Stimulated activated CD8-positive, alpha-beta memory T cell treated with anti-CD3 and anti-CD28 coated beads, Interleukin-4, amount 100 ng/mL, for 24 hours (primary cell): ENCODE measurements at places on chromosomes 11 and 22.

- DNase-seq, result no peak
Measured at GRCh38 chr22:45291061-45291930, 6.5 kb downstream of the UPK3A start.

DNA sequence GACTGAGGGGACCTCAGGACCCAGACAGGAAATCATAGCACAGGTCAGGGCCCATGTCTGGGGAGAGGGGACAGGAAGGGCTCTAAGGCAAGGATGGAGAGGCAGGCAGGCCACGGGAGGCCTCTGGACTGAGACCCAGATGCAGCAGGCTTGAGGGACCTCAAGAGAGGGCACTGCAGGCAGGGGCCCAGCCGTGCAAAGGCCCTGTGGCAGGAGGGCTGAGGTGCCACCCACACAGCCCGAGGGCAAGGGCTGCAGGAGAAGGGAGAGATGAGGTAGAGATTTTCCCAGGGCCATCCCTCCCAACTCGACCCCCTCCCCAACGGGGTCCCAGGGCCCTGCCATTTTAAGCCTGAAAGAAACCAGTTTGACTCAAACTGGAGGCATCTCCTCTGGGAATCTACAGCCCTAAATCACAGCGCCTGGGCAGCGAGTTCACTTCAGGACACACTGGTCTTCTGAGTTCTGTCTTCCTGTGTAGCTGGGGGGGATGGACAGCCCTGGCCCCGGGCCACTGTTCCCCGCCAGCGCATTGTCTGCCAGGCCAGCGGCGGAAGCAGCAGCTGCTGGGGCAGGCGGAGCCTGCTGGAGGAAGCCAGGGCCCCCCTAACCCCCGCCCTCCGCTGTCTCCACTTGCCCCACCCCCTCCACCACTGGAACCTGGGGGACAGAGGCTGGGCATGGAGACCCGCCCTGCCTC is 20.3 kb upstream of the WNT7B start:
- DNase-seq, result no peak

DNA sequence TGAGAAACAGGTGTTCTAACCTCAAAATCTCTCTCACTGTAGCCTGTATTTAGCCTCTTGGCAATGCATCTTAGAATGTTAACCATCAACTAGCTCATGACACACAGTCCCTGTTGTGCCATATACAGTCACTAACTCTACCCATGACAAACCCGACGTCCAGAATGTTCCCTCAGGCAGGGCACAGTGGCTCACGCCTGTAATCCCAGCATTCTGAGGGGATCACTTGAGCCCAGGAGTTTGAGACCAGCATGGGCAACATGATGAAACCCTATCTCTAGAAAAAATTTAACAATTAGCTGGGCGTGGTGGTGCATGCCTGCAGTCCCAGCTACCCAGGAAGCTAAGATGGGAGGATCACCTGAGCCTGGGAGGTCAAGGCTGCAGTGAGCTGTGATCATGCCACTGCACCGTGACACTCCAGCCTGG is 18.2 kb upstream of the CCDC34 start:
- no peak for DNase-seq

- DNase-seq, result no peak
Measured at GRCh38 chr22:32850157-32850556, 48.7 kb downstream of the TIMP3 start.
